ENCODE measurements at places on chromosomes 1 and 21.

DNA sequence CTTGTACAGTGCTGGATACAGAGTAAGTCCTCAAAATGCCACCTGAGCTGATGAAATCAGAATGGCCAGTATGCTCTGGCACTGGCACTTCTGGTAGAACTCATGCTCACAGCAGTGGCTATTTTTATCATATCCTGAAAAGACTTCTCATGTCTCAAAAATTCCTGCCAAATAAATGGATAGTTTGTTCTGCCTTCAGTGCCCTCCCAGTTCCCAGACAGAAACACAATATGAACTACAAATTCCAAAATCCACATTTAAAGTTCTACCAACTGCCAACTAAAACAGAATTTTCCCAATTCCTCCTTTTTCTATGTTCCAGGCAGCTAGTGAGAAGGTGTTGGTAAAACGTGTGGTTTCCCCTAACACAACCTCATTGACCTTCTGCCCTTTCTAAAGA is 51.4 kb upstream of the RGS1 start:
- no peak for DNase-seq

- DNase-seq: no peak
Observed at GRCh38 chr1:85550784-85551516, 29.6 kb upstream of the CCN1 start.

GRCh38 chr21:45406801-45407628 is 2.0 kb downstream of the COL18A1 start:
- no peak for DNase-seq

DNA sequence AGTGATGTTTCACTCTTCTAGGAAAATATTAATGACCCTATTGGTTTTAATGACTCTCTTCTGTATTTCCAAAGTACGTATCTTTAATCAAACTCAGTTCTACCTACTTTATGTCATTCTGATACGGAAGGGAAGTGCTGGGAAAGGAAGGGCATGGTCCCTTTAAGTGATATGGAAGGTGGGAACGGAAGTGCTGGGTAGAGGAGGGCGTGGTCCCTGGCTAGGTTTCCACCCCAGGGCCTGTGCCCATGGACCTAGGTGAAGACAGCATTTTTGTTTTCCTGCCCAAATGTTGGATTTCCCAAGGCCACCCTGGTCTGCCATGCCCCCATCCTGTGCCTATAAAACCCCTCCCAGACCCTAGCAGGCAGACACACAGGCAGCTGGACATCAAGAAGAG is 24.0 kb downstream of the RGS4 start:
- DNase-seq: no peak

- DNase-seq: no peak
Observed at GRCh38 chr1:169900571-169900970, 6.9 kb upstream of the SCYL3 start.

DNA sequence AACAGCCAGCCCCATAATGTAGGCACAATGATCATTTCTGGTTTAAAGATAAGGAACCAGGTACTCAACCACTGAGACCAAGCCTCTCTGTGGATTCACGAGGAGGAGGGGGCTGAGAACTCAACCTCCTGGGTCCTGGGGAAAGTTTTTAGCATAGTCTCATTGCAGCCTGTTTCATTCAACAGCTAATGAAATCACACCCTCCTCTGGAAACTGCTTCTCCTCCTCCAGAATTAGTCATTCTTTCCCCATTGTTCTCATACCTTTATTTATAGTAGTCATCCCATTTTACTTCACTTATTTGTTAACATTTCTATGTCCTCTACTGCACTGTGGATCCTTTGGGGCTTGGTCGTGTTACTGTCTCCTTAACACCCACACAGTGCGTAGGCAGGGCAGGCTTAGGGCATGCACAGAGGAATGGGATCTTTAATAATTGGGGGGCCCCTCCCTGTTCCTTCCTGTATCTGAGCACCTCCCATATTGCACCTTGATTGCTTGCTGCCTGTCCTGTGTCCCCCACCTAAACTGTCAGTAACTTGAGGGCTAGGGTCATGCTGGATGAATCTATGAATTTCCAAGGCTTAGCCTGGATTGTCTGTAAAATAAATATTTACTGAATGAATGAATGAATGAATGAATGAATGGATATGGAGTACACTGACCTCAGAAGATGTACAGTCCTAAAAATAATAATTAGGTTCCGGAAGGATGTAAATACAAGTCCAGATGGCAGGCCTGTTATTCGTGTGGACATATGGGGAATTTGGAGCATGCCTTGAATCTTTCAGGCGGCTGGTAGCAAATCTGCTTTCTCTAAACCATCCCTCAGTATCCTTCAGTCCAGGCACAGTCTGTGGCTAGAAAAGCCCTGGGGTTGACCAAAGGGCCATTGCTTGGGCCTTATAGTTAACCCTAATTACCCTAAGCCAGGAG is 153.8 kb upstream of the HMGB4 start:
- no peak for DNase-seq

- no peak for DNase-seq
Observed at GRCh38 chr1:234923626-234924025, 205.0 kb downstream of the TOMM20 start.

DNA sequence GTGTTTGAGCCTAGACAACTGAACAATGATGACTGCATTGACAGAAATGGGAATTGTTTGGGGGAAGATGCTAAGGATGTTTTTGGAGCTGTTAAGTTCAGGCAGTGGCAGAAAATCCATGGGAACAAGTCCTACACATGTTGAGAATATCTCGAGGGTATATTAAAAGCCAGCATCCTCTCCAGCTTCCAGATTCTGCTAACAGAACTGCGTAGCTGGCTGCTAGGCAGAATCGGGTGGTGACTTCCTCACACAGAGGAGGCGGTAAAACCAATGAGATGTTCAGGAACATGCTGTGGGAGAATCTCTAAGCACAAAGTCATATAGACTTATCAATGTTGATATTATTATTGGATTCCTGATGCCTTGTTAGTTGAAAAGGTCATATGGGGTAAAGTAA is 14.8 kb downstream of the FAM163A start:
- no peak for DNase-seq

DNA sequence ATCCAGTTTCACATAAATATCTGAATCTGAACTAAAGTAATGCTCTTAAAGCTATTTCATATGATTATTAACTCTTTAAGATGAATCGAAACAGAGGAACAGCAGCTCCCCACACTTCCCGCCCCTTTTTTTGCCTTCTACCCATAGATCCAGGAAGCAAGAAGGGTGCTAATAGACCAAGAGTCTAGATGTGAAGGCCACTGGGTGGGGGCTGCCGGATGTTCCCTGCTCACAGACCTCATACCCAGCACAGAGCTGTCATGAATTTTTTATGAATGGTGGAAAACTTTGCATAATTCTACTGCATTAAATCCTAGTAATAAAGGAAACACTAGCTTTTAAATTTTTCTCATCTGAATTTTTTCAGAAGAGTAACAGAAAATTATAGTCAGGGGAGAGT is 283.9 kb upstream of the SGIP1 start:
- DNase-seq: no peak

DNA sequence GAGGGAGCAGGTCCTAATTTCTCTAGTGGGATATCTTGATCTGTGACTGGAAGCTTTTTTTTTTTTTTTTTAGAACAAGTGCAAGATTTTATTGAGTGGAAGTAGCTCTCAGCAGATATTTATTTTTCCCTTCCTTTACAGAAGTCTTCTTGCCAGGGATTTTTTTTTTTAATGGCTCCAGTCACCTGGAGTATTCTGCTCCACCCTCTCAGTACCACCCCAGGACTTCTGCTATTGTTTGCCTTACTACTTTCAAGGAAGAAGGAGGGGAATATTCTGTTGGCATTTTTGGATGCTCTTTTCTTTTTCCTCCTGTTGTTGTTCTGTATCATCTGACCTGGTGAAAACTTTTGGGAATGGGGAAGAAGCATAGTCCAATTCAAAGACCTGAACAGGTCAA is 23.1 kb upstream of the CYP2J2 start:
- DNase-seq: no peak

GRCh38 chr1:226082587-226082917 is 20.0 kb downstream of the H3-3A start:
- DNase-seq: no peak

GRCh38 chr21:44286716-44287632 is 1.3 kb downstream of the AIRE start:
- DNase-seq: no peak

DNA sequence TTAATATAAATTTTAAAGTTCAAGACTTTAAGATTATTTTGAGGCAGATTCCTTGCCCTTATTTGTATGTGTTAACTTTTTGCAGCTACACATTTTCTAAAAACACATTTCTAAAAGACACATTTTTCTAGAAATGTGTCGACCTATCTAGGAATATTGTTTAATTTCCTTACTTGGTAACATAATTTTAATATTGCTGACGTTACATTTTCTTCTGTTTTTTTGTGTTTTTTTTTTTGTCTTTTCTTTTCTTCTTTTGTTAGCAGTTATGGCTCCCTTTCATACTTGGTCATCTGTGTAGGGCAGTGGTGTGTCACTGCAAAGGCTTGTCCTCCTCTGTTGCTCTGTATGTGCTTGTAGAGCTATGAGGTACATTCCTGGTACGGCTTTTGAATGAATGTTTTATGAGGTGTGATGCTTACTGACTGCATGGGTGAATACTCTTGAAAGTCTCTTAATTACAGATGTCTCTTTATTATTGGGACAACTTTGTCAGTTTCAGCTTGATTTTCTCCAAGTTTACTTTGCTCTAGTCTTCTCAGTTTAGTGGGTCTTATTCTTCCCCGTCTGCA is 30.1 kb downstream of the LRRC8D start:
- no peak for DNase-seq

DNA sequence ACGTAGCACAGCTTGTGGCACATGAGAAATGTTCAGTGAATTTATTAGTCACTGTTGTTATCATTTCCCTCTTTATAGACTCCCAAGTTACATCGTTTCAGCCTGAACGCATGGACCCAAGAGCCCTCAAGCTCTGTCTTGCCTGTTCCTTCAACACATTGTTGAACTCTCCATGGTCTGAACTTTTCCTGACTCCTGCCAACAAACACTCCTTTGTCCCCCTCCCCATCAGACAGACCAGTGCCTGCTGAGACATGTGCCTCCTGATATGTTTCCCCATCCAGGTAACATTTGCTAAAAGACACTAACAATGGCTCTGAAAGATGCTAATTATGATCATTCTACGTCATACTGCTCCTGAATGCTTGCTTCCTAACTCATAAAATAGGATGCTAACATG is 108.7 kb upstream of the NFIA start:
- DNase-seq: no peak

Data from activated CD4-positive, alpha-beta memory T cell treated with anti-CD3 and anti-CD28 coated beads, Interleukin-2, amount 10 ng/mL, durations not matched to agents 7 days and 5 days (primary cell).